ENCODE measurements at places on chromosomes 5 and 9.

DNA sequence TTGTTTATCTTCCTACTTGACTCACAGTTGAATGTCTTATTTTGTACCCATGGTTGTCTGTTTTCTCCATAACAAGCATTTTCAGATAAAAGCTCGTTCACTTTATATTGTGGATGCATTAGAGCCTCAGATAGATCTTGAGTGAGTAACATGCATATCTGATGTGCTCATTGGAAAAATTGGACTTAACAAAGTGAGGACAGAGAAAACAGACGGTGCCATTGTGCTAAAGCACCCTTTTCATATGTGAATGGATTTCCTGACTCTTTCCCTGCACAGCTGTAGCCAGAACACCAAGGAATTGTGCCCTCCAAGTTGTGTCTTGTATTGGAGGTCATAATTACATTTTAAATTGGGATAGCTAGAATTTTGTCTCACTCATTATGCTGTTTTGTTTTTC lies 325.8 kb upstream of the MEF2C start:
- DNase-seq: no peak

GRCh38 chr5:34008802-34009201 lies 952 bp upstream of the AMACR start:
- no peak for DNase-seq

DNA sequence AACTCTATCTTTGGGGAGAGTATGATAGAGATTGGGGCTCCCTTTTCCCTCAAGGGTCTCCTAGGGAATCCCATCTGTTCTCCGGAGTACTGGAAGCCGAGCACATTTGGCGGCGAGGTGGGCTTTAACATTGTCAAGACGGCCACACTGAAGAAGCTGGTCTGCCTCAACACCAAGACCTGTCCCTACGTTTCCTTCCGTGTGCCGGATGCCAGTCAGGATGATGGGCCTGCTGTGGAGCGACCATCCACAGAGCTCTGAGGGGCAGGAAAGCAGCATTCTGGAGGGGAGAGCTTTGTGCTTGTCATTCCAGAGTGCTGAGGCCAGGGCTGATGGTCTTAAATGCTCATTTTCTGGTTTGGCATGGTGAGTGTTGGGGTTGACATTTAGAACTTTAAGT lies 21.5 kb downstream of the PTGS1 start:
- no peak for DNase-seq

GRCh38 chr9:104766025-104766424 lies 2.1 kb downstream of the NIPSNAP3B start:
- no peak for DNase-seq

GRCh38 chr5:132677191-132677590 lies 3.4 kb downstream of the IL4 start:
- DNase-seq: no peak

DNA sequence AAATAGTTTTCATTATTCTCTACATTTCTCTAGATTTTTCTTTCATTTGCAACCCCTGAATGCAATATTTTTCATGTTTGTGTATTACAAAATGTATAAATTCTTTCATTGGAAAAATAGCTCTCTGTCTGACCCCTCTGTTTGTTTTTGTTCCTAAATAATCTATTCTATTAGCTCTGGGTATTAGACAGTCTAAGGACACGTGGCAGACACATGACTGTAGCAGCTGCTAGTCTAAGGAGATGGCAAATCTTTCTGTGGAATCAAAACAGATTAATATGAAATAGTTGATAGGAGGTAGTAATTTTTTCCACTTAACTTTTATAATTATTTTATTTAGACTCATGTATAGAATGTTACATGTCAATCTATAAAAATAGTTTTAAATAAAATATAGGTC lies 21.4 kb upstream of the SPATA9 start:
- no peak for DNase-seq

- no peak for DNase-seq
These were observed 147.8 kb downstream of the MAST4 start for GRCh38 chr5:66744040-66744439.

DNA sequence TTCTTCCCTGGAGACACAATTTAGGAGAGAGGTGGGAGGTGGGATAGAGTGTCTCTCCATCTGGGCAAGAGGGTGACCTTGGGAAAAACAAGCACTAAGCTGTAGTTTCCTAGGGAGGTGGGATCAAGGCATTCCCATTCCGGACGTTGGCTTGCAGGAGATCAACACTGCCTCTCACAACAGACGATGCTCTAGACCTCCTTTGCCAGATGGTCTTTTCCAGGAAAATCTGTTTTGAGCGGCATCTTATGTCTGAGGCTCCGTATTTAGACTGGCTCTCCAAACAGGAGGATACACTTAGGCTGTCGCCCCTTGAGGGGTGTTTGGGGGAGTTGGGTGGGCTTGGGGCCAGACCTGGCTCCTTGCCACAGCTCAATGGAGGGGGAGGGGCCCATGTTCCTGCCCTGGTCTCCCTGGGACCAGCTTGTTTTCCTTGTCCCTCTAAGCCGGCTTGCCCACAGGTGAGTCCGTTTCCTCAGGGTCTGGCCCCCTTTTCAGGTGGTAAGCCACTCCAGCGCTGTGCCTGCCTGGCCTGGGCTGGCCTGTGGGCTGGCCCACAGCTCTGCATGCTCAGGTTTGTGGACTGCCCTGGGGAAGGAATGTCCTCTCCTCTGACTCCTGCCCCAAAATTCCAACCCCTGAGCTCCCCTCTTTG lies 2.4 kb downstream of the PSD2 start:
- DNase-seq: no peak

GRCh38 chr5:6322163-6322713 lies 56.1 kb downstream of the MED10 start:
- DNase-seq: no peak

- no peak for DNase-seq
These were observed 65.7 kb downstream of the PTCH1 start for GRCh38 chr9:95451065-95451426.

- DNase-seq: no peak
These were observed 29.9 kb upstream of the PRSS3 start for GRCh38 chr9:33765411-33765810.

- no peak for DNase-seq
These were observed 10.8 kb upstream of the NUDT12 start for GRCh38 chr5:103573411-103573810.

- no peak for DNase-seq
These were observed 44.1 kb upstream of the STXBP1 start for GRCh38 chr9:127567730-127568617.

DNA sequence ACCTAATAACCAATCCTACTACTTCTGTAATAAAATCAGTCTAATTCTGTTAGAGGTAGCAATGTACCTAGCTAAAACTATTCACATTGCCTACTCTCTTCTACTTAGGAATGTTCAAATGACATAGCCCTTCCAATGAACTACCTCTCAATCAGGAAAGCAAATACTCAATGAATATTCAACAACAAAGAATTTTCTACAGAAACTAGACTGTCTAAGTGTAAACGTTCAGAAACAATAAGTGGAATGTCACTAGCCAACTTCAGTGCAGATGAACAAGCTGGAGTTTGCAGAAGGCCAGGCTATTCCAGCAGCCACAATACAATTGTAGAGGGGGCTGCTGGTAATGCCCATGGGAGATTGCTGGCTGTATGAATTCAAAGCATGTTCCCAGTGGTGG lies 743.2 kb upstream of the CDH10 start:
- no peak for DNase-seq

DNA sequence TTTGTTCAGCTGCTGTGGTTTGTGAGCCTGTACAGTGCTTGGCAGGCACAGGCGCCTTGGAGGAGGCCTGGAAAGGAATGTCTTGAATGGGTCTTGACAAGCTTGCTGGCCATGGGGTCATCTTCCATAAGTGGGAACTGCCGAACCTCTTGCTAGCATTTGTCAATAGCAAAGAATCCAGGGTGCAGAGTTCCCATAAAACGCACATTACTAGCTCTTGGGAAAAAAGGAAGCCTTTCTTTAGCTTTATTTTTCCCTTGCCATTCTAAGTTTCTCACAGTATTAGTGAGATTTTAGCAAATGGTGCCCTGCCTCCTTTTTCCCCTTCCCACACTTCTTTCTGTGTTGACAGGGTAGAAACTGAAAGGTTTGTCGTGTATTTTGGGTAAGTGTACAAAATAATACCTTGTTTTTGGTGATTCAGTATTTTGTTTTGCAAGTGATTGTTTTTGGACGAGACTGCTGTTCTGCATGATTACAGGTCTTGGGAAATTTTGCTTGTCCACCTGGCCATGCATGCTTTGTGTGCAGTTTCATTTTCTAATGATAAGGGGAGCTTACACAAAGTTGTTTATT lies 82.0 kb downstream of the ADGRV1 start:
- no peak for DNase-seq

DNA sequence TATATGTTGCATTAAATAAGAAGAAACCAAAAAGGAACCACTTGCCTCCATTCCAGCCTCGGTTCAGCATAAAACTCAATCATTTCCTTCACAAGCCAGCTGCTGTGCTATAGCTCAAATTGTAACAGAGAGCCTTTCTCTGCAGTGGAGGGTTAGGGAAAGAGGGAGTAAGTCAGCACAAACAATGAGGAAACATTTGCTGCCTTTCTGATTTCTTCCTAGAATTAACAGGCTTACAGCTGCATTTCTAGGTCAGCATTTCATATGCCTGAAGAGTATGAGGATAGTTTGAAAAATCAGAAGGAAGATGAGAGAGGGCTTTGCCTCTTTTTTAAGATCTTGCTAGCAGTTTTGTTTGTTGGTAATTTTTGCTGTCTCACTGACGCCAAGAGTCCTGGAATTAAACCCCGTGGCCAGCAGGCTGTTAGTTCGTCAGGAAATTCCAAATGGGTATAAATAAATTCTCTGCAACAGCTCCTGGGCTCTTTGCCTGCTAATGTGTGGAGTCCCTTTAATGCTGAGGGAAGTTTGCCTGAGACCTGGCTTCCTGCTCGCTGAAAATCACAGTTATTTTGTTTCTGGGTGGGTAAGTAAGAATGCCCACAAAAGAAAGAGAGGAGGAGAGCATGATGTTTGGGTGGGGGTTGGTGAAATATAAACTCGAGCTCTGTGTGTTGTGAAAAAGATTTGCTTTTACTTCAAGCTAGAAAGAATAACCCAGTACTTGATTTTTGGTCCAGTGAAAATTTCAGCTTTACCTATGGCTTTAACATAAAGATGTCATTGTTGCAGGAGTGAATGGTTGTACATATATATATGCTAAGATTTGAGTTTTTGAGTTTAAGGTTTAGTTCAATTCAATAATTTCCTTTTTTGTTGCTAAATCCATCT lies 148.1 kb upstream of the DMRT1 start:
- DNase-seq: no peak

- no peak for DNase-seq
These were observed 186.7 kb upstream of the TLX3 start for GRCh38 chr5:171122372-171122771.

- DNase-seq: no peak
These were observed 91.1 kb downstream of the ENC1 start for GRCh38 chr5:74549384-74549783.

- DNase-seq: no peak
These were observed 238.6 kb upstream of the TMEM161B start for GRCh38 chr5:88507261-88507660.

DNA sequence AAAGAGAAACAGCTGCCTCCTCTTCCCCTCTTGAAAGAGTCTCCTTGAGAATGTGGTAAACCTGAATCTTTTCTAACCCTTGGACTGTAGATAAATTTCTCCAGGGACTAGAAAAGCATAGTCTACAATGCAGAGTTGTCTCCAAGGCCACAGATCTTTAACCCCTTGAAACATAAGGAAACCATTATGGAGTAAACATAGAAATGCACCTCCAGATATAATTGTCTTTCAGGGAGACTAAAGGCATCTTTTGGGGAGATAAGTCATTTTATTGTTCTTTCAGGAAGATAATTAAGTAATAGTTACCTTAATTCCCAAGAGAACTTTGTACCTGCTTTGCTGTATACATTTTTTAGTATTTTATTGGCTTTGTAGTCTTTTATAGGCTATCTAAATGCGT lies 373.6 kb upstream of the GRIA1 start:
- no peak for DNase-seq

GRCh38 chr5:7762267-7762666 lies 88.7 kb downstream of the CFAP90 start:
- no peak for DNase-seq

GRCh38 chr9:129769669-129770068 lies 16.8 kb upstream of the PTGES start:
- DNase-seq: no peak

GRCh38 chr5:97838214-97838613 lies 655.2 kb upstream of the RIOK2 start:
- DNase-seq: no peak

DNA sequence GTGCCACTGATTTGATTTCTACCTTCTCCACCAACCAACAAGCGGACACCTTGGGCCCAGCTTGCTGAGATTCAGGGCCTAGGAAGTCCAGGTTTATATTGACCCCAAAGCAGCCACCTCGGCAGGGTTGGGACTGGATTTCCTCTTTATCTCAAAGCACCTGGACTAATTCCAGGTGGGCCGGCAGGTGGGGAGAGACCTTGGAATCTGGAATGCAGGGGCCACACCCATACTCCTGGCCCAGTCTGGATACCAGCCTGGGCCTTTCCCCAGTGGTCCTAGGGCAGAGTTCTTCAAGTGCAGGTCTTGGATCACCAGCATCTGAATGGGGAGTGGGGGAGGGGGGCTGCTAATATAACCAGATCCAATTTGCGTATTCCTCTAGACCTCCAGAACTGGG lies 93.1 kb downstream of the PCDH1 start:
- DNase-seq: no peak

DNA sequence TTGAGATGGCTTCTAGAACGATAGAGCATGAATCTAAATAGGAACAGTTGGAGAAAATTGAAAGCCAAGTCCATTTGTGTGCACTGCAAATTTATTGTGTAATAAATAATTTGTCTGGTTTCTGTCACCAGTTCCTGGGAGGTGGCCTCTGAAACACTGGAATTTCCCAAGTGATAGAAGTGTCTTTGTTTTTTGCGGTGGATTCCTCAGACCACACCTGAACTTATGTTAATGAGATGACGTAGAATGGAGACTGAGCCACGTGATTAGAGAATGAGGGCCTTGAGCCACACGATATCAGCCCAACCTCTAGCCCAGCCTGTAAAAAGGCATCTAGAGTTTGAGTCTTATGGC lies 105.1 kb downstream of the MSX2 start:
- no peak for DNase-seq

DNA sequence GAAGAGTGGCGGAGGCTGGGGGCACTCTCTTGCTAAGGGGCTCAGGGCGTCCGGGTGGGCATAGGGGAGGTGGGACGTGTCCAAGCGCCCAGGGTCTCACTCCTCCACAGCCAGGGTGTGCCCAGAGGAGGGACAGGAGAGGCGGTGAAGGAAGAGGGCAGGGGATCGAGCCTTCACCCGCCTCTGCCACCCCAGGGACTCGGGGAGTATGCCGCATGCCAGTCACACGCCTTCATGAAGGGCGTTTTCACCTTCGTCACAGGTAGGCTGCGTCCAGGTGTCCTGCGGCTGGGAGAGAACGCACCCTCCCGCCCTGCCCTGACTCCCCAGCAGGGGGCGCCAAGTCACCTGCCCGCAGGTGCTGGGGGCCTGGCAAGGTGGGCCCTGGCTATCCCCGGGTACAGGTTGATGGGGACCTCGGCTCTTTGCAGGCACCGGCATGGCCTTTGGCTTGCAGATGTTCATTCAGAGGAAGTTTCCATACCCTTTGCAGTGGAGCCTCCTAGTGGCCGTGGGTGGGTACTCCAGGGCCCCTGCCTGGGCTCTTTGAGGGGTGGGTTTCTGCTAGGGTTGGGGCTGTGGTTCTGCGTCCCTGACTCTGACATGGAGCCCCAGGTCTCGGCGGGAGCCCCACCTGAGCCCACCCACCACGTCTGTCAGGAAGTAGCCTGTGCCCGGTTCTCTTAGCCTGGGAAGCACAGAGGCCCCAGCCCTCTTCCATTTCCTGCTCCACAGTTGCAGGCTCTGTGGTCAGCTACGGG lies 552 bp downstream of the TMEM141 start:
- DNase-seq: peak; percentile 43
